H7 (cell line): ENCODE measurements at places on chromosomes 16 and 17.

GRCh38 chr17:45314741-45315647, 1.8 kb downstream of the MAP3K14 start:
- no peak for DNase-seq

GRCh38 chr17:4837471-4838308, 4.5 kb downstream of the MINK1 start:
- DNase-seq, result no peak

DNA sequence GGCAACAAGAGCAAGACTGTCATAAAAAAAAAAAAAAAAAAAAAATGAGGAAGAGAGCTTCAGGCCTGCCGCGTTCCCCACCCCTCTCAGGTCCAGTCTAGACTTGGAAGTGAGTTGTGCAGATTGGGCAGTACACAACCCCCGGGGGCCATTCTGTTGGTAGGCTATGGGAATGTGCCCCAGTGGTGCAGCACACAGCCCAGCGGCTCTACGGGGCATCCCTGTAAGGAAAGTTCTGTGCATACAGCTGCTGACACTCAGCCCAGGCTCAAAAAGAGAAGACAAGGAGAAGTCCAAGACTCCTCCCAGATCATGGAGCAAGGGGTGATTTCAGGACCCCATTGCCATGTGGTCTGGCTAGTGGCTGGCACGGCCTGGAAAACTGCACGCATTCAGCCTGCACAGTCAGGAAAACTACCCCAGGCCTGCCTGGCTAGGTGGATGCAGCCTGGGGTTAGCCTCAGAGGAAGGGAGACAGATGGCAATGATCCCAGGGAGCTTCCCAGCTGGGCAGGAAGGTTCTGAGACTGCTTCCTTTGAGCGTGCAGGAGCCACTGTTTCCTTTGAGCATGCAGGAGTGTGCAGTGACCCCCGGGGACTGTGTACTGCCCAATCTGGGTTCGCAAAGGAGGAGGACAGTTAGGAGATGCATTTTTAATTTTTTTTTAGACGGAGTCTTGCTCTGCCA, 44.8 kb downstream of the PECAM1 start:
- no peak for DNase-seq

DNA sequence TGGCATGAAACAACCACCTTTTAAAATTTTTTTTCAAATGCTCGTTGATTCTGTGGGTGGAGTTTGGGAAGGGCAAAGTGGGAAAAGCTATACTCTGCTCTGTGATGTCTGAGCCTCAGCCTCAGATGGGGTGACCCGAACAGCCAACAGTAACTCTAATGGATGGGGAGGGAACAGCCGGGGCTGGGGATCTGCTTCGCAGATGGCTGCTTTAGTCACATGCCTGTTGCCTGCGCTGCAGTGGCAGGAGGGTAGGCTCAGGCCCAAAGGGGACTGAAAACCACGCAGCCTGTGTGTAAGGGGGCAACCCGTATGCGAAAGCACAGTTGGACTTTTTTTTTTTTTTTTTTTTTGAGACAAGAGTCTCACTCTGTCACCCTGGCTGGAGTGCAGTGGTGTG, 14.9 kb upstream of the MAPK3 start:
- DNase-seq, result no peak
